ENCODE measurements at places on chromosomes 7 and 10. TPM values are rescaled to one million over a fixed set of nuclear protein-coding genes. Genes with fewer than 3 reads are reported as not detected.

The MXI1 gene
- total RNA-seq, result 8.4 TPM

The DLX6 gene
- not detected for total RNA-seq

The ADAM12 gene
- 0.07 TPM for total RNA-seq

The STEAP1 gene
- total RNA-seq, result 23.4 TPM

The SLC39A12 gene
- not detected for total RNA-seq

The CNTNAP2 gene
- total RNA-seq, result 0.17 TPM

DNA sequence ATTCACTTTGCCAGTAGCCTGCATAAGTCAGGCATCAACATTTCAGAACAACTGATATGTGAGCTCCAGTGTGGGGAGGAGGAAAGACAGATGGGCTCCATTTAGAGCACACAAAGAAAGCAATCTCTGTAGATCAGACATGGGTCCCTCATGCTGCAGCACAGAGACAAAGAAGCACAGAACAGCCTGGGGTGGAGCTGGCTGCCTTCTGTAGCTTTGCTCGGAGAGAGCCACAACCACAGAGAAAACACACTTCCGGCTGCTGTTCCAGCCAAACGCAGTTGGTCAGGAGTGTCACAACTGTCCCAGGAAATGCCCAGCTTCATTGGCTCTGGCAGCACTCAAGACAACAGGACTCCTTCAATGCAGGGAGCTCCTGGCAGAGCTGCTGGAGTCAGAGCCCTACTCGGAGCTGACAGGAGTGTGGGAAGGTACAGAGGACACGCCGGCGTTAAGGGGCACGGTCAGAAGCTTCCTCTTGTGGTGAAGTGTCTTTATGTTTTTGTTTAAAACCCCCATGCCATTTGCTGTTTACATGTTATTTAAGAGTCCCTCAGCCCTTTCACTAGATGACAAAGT is 494.4 kb downstream of the TCERG1L start:
- DNase-seq, result no peak

DNA sequence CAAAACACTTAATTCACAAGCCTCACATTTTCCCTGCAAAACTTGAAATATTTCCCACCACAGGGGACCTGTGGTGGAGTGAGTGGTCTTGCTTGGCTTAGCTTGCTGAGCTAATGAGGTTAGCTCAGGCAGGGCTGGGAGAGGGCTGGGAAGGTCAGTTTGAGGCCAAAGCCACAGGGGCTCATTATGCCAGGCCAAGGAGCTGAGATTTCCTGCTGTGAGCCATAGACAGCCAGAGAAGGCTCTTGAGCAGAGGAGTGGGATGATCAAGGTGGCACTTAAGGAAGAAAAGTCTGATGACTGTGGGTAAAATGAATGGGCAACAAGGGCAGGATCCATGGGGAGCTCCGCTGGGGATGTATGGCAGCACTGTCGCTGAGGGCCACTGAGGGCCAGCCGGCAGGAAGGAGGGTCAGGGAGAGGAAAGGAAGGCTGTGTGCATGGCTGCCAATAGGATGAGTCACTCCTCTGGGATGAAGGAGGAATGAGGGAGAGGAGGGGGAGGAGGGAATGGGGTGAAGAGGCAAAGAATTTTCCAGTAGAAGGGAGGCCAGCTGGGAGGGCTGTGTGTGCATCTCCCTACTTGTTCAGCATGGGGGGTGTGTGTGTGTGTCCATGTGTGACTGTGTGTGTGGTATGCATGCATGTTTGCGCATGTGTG is 18.7 kb upstream of the ZNF488 start:
- DNase-seq, result peak; percentile 82

GRCh38 chr7:131673576-131673975 is 117.1 kb upstream of the PODXL start:
- DNase-seq, result no peak

- no peak for DNase-seq
Measured at GRCh38 chr7:157473051-157473569, 136.3 kb downstream of the DNAJB6 start.

GRCh38 chr7:47949703-47950102 is 1.4 kb upstream of the PKD1L1 start:
- no peak for DNase-seq

- no peak for DNase-seq
Measured at GRCh38 chr10:86375204-86375603, 8.6 kb upstream of the GRID1 start.

- no peak for DNase-seq
Measured at GRCh38 chr10:51159841-51160240, 85.6 kb downstream of the PRKG1 start.

- no peak for DNase-seq
Measured at GRCh38 chr10:72030762-72031543, 57.4 kb downstream of the SPOCK2 start.
